NCI-H1694 (cell line): ENCODE measurements at places on chromosomes 11 and 22.

DNA sequence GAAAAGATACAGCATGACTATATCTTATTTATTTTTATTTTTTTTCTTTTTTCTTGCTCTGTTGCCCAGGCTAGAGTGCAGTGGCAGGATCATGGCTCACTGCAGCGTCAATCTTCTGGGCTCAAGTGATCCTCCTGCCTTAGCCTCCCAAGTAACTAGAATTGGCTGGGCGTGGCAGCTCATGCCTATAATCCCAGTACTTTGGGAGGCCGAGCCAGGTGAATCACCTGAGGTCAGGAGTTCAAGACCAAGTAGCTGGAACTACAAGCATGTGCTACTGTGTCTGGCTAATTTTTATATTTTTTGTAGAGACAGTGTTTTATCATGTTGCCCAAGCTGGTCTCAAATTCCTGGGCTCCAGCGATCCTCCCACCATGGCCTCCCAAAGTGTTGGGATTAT lies 28.3 kb upstream of the CCDC134 start:
- no peak for DNase-seq

GRCh38 chr22:39176714-39177455 lies 24.4 kb upstream of the CBX7 start:
- no peak for DNase-seq

- DNase-seq: no peak
These were observed 9.7 kb downstream of the TSPAN32 start for GRCh38 chr11:2311353-2312133.

DNA sequence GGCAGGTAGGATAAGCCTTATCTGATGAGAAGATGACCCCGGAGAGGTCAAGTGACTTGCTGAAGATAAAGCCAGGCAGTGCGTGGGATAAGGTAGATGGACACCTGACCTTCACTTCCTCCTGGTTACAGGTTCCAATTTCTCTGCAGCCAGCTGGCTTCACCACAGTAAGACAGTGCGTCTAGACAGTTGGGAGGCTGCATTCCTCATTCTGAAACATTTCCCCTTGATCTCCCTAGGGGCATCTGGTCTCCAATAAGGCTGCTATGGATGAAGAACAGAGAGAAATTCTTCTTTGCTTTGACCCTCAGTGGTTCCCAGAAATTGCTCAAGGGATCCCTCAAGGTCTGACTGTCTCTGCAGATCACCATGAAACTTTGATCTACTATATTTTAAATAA lies 211.3 kb downstream of the MYO18B start:
- DNase-seq: no peak

DNA sequence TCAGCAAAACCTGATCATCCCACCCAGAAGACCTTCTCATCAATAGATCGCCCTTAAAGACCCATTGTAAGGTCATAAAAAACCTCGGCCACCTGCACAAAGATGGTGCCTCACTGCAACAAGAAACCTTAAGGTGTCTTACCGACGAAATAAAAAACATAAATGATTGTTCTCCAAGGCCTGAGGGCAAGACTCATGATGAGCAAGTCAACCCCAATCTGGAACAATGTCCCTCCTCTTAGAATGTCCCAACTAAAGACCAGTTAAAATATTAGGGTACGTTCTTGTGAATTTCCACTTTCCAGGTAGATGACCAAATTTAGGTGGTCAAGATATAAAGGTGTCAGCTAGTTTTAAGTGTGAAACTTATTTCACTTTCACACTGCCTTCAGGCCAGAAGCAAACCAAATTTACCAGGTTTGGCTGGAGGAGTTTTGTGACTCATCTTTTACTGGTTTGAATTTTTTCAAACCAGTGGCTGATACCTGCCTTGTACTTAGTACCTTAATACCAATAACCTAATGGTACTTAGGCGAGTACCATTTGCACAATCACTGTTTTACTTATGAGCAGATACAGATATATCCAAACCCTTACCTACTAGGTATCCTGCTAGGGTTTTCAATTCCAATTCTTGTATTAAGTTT lies 14.9 kb downstream of the KDELR3 start:
- no peak for DNase-seq

DNA sequence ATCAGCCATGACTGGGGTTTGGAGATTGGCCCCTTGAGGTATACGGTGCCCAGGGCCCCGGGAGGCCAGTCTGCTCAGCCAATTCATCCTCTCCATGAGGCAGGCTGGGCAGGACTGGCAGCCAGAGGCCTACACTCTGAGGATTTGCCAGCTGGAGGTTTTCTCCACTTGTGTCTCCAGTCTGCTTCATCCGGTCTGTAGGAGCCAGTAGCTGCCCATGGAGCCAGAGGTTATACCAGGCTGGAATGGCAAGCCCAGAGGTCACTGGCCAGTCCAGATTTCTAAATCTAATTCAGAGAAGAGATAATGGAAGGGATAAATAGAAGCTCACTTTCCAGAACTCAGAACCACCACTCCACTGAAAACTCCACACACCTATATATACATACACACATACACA lies 10.0 kb downstream of the FHIP1B start:
- DNase-seq: no peak

- no peak for DNase-seq
These were observed 566.7 kb downstream of the BRD1 start for GRCh38 chr22:49260681-49261580.

- no peak for DNase-seq
These were observed 1598.1 kb downstream of the FAM181B start for GRCh38 chr11:81135570-81135969.

- no peak for DNase-seq
These were observed 282.4 kb downstream of the C11orf87 start for GRCh38 chr11:109704432-109704831.

GRCh38 chr11:134036492-134037045 lies 32.3 kb upstream of the JAM3 start:
- no peak for DNase-seq

GRCh38 chr22:23849009-23850006 lies 8.4 kb upstream of the SLC2A11 start:
- peak; percentile 46 for DNase-seq

GRCh38 chr11:77198440-77198849 lies 70.4 kb downstream of the MYO7A start:
- no peak for DNase-seq

DNA sequence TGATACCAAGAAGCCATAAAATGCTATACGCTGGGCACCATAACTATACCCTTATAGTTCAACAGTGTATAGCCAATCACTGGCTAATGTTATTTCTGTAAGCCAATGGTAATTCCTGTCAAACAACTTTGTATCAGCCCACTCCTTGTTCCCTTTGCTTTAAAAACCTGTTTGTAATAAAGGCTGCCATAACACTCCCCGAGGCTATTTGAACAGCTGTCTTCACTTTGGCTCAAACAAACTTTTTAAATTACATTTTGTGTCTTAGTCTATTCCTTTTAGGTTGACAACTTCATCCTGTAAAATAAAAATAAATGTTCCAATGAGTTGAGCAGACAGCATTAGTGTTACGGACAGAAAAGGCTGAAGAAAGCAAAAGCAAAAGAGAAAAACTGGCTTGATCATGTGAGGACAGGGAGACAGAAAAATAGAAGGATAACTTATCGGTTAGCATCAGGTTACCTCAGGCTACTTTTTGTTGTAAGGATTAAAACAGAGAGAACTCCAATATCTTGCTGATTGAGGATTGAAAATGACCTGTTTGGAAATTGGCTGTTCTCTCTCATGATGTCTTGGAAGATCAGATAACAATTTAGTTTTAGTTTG lies 95.0 kb downstream of the AASDHPPT start:
- no peak for DNase-seq

DNA sequence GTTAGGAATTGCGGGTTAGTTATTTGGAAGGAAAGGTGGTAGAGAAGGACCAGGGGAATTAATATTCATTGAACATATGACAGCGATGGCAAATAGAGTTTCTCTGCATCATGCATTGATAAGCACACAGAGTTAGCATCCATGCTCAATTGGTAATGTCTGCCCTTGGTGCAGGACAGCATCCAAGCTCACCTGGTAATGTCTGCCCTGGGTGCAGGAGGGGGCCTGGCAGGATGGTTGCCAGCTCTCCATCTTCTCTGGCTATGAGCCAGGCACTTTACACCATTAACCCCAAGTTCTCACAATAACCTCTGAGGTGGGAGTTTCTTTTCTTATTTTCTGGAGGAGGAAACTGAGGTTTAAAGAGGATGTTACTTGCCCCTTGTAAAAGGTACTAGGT lies 50.4 kb upstream of the RBFOX2 start:
- DNase-seq: no peak

GRCh38 chr22:41813726-41814410 lies 13.4 kb downstream of the CCDC134 start:
- DNase-seq: no peak

GRCh38 chr11:131817687-131818188 lies 447.3 kb downstream of the NTM start:
- DNase-seq: no peak

- DNase-seq: no peak
These were observed 1041.1 kb downstream of the JRKL start for GRCh38 chr11:97430877-97431276.

GRCh38 chr22:48757985-48758561 lies 1069.6 kb downstream of the BRD1 start:
- no peak for DNase-seq

- no peak for DNase-seq
These were observed 52.5 kb downstream of the RPL27A start for GRCh38 chr11:8735094-8735493.

DNA sequence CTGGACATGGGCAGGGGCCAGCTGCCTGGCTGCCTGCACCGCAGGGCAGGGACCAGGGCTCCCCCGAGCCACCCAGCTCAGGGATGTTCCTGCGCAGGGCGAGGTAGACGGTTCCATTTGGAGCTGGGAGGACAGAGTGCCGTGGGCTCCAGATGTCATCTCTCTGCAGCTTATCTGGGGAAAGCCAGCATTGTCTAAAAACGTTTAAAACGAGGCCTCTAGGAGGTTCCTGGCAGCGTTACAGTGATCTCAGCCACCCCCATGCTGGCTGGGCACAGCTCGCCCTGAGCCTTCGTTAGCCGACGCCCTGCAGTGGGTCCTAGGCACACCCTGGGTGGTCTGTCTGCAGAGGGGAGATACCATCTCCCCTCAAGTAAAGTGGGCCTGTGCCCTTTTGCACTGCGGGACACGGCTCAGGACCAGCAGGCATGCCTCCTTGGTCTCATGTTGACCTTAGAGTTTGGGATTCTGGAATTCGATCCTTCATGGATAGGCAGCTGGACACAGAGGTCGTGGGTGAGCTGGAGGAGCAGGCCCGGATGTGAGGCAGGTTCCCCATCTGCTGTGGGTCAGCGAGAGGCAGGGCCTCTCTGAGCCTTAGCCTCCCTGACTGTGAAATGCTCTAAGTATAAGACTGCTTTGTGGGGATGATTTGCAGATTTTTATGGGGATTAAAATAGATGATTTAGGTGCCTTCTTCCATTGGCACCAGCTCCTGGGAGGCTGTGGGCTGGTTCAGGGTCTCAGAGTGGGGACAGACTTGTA lies 14.1 kb downstream of the SYNGR1 start:
- DNase-seq: peak; percentile 75

DNA sequence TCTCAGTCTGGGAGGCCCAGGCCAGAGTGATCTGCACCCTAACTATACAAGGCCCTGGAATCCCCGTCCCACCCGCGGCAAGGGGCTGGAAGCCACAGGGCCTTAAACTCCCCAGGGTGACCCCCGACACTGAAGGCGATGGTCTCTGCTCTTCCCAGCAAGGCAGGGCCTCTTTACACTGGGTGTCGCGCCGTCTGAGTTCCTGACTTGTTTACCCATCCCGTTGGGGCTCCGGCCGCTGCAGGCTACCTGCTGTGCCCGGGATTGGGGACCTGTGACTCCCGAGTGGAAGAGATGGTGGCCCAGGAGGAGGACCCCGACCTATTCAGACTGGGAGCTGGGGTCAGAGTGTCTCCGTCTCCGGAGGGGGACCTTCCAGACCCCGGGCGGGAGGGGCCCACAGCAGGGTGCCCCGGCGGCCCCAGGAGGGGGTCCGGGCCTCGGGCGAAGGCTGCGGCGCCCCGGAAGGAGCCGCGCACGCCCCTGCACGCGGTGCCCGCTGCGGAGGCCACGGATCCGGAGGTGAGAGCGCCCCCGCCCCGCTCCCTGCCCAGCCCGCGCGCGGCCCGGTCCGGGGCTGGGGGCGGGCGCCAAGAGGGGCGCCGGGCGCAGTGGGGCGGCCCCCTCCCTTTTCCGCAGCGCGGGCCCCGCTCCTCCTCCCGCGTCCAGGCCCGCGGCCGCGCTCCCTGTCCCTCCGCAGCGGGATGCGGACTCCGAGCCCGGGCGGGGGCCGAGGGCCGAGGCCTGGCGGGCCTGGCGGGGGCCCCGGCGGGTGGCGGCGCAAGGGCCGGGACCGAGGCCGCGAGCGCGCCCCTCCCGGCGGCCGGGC lies 560 bp upstream of the MPPED1 start:
- DNase-seq: no peak

- no peak for DNase-seq
These were observed 26.8 kb upstream of the JAM3 start for GRCh38 chr11:134041791-134042696.

- DNase-seq: peak; percentile 1
These were observed 107.7 kb upstream of the POU2AF2 start for GRCh38 chr11:111137846-111138245.

GRCh38 chr11:133895061-133895479 lies 49.8 kb upstream of the SPATA19 start:
- peak; percentile 5 for DNase-seq

DNA sequence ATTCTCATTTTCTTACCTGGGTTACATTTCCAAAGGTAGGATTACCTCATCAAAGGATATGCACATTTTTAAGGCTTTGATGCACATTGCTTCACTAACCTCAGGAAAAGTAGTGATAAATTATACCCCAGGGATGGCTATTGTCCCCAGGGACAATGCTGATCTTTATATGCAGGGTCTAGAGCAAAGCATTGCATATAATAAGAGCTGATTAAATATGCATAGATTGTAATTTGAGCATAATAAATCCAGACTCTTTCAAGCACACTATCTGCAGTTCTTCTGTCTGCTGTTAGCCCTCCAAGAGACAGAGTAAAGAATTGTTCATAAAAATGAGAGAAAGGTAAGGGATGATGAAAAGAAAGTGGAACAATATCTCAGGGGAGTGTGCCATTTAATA lies 57.3 kb upstream of the SYT13 start:
- no peak for DNase-seq

DNA sequence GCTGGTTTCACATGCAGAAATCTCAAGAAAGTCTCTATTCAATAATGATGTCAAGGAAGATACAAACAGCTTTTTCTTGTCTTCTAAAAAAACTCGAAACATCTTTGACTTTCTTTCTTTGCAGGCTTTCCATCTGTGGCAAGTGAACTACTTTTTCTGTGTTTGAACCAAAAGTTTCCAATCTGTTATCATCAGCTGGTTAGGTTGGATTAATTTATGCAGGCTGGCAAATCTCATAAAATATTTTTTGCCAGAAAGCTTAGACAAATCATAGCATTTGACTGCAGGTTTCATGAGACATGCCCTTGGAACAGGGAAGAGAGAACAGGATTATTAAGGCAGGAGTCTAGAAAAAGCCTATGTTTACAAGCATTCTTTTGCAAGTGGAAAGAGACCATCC lies 86.1 kb upstream of the ARHGAP42 start:
- DNase-seq: no peak
